GM20000 (cell line): ENCODE measurements at places on chromosomes 13 and 19.

DNA sequence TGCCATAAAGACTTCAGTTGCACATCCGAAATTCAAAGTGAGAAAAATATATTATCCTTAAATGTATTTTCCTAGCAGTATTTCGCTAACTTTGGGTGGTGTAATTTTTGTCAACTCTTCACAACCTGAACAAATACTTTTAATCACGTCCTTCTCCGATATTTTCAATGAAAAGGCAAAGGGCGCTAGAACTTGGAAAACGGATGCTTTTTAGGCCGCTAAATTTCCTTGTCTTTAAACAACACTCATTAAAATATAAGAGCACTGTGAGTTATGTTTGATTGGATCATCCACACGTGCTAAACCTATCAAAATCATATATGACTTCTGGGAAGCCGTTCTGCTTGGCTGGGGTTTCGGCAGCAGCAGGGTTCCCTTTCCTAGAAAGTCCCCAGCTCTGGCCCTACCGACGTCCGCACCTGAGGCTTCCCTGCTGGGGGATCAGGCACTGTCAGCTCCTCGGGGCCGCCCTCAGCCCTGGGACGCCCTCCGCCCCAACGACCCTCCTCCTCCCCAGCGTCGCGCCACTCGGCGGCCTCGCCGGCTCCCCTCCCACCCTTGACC is 462 bp upstream of the MPHOSPH8 start:
- DNase-seq, result no peak

- no peak for DNase-seq
These were observed 28.6 kb upstream of the ATP1A3 start for GRCh38 chr19:42022616-42023015.

- peak; percentile 25 for DNase-seq
These were observed 175.3 kb downstream of the ZIC5 start for GRCh38 chr13:99796175-99796819.

DNA sequence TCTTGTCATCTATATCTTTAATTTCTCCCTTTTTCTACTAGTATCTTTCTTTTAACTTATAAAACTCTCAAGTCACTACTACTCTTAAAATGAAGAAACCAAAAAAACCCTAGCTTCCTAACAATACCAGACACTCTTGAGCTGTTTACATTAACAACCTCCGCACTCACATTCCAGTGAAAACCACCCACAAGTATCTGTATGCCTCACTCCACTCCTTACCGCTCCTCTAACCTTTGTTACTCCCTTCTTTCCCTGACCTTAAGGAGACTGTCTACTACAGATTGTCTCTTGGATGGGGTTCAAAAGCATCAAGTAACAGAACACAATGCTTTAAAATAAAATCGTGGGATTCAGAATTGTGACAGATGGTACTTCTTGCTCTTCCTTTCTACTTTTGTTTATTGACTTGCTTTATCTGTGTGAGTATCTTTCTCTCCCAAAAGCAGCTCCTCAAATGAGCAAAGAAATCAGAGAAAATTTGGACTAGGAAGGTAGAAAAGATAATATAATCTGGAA is 110.0 kb upstream of the FBXL3 start:
- DNase-seq, result no peak

- no peak for DNase-seq
These were observed 11.7 kb upstream of the PTPRS start for GRCh38 chr19:5352229-5352763.

- DNase-seq, result no peak
These were observed 22.1 kb downstream of the PLEKHF1 start for GRCh38 chr19:29687244-29687896.

DNA sequence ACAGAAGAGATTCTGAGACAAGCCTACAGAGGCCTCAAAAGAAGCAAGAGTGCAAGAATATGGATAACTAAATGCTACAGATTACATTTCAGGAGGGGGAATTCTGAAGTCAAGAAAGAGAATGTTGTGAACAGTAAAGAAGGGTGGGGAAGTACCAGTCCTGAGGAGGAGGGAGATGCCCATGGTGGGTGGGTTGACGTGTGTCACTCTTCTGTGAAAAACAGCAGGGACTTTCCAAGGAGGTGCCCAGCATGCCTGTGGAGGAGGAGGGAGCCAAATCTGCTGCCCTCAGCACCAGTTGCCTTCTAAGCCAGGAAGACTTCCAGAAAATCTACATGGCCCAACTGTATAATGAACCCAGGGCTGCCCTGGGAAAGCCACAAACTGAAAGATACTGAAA is 87.7 kb downstream of the SGCG start:
- peak; percentile 15 for DNase-seq

- DNase-seq, result no peak
These were observed 41.3 kb downstream of the IRS2 start for GRCh38 chr13:109745060-109745459.

GRCh38 chr13:105509981-105510762 is 1025.3 kb downstream of the EFNB2 start:
- no peak for DNase-seq

- no peak for DNase-seq
These were observed 5.3 kb downstream of the GRAMD1A start for GRCh38 chr19:35005256-35005977.

GRCh38 chr13:31927219-31927653 is 104.3 kb upstream of the FRY start:
- no peak for DNase-seq

- peak; percentile 70 for DNase-seq
These were observed 8.9 kb upstream of the SLC15A1 start for GRCh38 chr13:98761126-98761985.

DNA sequence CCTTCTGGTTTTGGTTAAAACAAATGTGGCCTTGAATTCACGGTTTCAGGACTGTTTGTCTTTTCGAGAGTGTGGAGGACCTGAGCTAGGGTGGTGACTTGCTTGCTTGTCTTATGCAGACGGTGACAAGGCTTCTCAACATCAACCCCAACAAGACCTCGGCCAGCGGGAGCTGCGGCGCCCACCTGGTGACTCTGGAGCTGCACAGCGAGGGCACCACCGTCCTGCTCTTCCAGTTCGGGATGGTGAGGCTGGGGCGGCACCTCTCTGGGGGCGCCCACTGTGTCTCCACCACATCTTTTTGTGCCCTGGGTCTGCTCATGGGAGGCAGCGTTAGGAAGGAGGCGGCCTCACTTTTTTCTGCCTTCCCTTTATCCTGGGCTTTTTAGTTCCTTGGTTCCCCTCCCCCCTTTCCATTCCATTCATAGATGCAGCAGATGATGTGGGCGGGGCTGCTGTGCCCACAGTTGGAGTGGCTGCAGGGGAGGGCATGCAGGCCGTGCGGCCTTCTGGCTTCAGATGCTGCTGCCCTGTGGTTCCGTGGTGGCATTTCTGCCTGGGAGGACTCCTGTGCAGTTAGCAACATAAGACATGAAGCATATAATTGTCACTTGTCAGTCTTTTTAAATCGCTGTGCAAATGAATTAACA is 23.3 kb downstream of the LAMP1 start:
- DNase-seq, result no peak
